ENCODE measurements at places on chromosomes 3 and 15.
A peak's percentile ranks its signal among the peaks of the same experiment; 100 is the strongest.

- no peak for DNase-seq
Observed at GRCh38 chr3:57896031-57896430, 112.2 kb upstream of the FLNB start.

DNA sequence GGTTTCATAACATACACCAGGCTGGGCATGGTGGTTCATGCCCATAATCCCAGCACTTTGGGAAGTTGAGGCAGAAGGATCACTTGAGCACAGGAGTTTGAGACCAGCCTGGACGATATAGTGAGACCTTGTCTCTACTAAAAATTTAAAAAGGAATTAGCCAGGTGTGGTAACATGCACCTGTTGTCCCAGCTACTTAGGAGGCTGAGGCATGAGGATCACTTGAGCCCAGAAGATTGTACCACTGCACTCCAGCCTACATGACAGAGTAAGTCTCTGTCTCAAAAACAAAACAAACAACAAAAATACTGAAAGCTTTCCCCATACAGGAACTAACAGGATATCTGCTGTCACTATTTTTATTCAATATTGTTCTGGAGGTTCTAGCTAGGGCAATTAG lies 20.9 kb downstream of the GREM1 start:
- DNase-seq: no peak

- DNase-seq: no peak
Observed at GRCh38 chr3:79253704-79254103, 514.1 kb downstream of the ROBO1 start.

DNA sequence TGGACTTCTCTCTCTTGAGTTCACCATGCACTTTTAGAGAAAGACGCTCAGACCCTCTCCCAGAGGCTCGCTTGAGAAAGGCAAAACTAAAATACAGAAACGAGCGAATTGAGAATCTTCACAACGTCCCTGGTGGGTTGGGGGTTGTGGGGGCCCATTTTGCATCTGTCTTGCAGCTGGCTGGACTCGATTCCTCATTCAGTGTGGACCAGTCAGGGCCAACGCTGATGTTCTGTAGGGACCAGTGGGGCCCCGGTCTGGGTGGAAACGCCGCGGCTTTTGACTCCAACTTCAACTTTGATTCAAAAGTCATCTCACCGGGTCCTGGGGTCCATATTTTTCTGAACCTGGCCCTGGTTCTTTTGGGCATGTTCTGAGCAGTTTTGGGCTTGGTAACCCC lies 68.1 kb downstream of the SLC6A6 start:
- DNase-seq: no peak

DNA sequence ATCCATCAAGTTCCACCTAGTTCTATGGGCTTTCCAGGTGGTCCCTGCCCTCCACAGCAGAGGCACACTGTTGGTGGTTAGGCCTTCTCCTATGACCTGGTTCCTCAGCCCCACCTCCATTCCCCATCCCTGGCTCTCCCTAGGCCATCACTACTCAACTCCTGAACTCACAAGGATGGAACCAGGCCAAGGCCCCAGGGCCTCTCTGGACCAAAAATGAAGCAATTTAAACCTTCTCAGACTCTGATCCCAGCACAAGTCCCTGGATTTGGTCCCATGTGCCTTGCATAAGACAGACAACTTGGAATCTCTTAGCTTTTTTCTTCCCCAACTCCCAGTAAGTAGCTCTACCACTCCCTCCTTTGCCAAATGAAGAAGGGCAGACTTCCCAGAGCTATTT lies 14.4 kb upstream of the ACAN start:
- DNase-seq: no peak

GRCh38 chr15:51374131-51374530 lies 32.7 kb downstream of the GLDN start:
- no peak for DNase-seq

GRCh38 chr3:186381424-186382216 lies 19.6 kb upstream of the DGKG start:
- no peak for DNase-seq

- DNase-seq: peak; percentile 70
Observed at GRCh38 chr3:113557374-113557773, 25.0 kb downstream of the SIDT1 start.

DNA sequence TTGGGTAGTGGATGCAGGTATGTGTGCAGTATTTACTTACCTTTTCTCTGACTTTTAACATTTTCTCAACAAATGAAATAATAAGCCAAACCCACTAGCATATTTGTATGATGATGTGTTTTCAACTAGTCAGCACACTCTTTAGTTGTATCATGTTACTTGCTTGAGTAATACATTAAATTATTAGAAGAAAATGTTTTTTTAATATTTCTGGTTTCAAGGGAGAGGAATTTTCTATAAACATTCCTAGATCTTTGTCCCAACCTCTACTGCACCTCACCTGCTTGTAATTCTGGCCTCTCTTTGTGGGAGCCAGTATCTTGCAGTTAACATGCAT lies 161.8 kb upstream of the CBLB start:
- peak; percentile 76 for DNase-seq

DNA sequence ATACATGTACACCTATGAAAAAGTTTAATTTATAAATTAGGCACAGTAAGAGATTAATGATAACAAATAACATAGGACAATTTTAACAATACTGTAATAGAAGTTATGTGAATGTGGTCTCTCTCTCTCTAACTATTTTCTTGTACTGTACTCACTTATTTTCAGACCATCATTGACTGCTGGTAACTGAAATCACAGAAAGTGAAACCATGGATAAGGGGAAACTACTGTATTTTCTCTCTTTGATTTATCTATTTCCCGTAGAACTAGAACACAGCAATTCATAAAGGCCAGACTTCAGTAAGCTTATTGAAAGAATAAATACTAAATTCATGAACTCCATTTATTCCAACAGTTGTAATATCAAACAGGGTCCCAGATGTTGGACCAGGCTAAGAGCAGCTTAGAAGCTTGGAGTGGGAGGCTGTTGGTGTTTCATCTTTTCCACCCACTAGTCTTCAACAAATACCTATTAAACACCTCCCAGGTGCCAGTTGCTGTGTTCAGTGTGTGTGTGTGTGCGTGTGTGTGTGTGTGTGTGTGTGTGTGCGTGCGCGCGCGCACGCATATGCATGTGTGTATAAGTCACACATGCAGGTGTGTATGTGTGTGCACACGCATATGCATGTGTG lies 235.4 kb downstream of the FOXP1 start:
- DNase-seq: no peak

DNA sequence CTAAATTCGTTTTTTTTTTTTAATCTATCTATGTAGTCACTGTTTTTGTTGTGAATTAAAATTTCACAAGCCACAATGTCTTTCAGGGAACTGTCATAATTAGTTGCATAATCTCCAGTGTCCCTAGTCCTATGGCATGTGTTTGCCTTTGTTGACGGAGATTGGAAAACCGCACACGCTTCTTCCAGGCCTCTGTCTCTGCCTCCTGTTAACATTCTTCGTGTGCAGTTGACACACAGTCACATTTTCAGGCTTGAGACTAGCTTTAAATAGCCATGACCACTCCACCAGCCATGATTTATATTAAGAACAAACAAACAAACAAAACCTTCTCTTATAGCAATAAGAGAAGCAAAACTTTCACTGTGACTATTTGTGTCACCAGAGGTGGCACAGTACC lies 139.8 kb downstream of the DUT start:
- DNase-seq: no peak

DNA sequence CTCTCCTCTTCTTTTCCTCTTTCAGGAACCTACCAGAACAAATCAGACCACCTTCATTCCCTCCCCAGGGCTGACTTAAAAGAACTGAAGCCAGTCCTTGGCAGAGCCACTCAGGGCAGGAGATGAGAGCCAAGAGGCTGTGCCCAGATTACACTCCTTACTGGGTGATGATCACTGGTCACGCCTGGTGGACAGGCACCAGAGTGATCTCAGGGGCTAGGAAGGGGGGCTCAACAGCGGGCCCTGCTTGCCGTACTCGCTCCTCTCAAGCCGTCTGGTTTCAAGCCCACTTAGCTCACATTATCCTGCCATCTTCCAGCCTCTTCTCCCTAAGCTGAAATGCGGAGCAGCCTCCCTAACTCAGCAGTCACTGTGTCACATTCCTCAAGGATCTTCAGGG lies 1.7 kb upstream of the FAH start:
- no peak for DNase-seq

GRCh38 chr3:183098536-183099025 lies 715 bp downstream of the MCCC1 start:
- peak; percentile 6 for DNase-seq

DNA sequence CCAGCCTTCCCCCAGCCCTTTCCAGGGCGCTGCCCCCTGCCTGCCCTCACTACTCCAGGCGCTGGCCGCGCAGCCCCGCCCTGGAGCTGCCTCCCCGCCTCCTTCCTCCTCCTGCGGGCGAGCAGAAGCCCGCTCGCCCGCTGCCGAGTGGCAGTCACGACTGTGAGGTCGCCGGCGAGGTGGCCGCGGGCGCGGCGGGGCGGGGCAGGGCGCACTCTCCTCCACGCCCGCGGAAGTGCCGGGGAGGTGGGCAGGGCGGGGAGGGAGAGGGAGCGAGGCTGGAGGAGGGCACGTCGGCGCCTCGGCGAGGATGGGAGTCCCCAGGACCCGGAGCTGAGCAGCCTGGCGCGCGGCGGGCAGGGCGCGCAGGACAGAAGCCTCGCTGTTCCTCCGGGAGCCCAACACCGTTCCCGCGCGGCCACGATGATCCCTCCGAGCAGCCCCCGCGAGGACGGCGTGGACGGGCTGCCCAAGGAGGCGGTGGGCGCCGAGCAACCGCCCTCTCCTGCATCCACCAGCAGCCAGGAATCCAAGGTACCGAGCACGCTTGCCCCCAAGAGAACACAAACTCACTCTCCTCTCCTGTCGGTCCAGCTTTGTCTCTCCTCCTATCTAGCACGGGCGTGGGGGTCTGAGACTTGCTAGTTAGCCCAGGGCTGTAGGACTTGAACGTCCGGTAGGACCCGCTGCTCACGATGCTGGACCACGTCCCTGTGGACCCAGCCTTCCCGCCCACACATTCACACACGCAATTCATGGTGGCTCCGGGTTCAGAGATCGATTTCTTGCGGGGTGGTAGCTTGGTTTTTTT lies at the start of gene STAC:
TSS of gene STAC (plus strand) at position 284 of the 811 bp plus-strand sequence. CDS start at position 424, 140 bp downstream.
- DNase-seq: peak; percentile 54

DNA sequence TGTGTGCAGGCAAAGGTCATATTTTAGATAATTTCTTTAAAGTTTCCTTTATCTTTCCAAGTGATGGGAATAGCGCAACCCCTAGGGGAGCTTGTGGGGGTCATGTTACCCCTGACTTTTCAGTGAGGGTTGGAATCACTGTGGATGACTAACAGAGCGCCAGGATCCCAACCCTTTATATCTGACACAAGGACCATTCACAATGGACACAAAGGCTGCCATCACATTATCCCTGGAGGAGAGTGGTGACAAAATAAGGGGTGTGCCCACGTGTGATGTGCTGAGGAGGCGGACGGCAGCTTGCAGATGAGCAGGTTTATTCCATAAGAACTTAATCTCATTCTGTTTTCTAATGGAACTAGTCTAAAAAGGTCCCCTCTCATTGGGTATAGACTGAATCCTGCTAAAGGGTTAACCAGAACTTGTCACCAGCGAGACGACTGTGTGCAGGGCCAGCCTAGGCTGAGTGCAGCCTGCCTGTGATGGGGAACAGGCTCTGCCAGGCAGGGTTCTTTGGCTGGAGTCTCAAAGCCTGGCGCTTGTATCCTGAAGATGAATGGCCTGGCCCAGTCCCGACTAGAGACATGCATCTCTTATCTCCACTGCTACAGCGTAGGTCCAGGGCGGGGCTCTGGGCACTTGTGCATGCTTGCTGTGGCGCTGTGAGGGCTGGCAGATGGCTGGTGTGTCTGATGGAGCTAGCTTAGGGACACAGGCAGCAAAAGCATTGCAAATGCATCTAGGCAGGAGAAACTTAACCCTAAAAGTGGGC lies 50.2 kb downstream of the CHDH start:
- DNase-seq: no peak

DNA sequence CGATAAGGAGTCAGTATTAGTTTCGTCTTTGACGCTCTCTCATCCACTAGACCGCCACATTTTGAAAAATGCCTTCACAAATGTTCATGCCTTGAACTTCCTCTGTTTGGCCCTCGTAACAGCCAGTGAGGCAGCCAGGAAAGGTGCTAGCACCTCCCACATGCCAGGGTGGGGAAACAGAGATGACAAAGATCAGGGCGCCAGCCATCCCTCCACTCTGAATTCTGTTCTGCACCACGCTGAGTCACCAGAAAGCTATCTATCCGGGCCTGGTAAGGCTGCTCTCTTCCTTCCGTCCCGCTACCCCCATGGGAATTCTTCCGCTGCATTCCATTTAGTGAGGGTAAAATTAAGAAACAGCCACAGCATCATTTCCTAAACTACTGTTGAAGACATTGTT lies 31.3 kb upstream of the BCL2L10 start:
- peak; percentile 98 for DNase-seq

DNA sequence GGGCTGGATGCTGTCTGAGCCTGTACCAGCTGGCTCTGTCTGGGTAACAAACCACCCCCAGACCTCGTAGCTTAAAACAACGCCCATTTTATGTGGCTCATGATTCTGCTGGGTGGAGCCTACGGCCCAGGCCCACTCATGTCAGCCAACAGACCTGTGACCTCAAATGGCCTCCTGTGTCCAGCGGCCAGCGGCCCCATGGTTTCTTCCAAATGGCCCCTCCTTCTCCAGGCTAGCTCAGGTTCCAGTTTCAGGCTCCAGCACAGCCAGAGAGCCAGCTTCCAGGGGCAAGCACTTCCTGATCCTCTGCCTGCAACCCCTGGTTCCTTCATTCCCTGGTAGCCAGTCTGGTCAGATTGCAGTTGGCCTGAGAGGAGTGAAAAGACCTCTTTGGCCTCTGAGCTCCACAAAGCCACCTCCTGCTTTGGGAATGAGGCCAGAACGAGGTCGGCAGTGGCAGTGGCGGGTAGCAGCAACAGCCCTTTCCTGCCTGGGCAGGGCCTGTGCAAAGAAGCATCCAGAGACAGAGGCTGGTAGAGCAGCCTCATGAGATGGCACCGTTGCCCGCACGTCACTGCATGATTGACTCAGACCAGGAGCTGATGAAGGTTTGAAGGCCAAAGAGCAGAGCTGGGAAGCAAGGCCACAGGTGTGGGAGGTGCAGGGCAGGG lies 21.0 kb upstream of the PLXNA1 start:
- no peak for DNase-seq

DNA sequence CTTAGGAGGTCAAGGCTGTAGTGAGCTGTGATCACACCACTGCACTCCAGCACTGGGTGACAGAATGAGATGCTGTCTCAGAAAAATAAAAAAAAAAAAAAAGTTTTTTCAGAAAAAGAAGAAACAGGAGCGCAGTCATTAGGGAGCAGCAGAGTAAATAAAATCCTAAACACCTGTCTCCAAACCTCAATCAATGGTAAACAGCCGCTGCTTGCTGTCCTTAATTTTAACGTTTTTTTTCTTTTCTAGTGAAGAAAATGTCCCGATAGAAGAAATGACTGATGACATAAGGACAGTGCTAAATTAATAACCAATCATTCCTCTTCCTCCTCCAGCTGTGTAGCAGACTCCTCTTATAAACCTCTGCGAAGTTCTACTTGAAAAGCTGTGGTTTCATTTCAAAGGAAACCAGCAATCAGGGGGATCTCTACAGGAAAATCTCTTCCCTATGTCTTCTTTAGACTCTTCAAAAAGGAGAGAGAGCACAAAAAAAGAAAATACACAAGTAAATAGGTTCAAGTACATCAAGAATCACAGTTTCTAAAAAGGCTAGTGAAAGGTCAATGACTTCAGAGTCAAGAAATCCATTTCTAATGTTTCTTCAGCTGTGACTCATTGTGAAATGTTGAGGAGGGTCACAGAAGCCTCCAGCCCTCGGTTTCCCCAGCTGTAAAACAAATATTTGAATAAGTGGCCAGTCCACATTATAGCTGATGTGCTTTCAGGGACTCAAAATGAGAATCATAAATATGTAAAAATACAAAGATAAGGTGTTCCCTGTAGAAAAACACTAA lies 127.6 kb downstream of the TMCO5A start:
- no peak for DNase-seq

Measured in fibroblast of skin of back (primary cell).